ENCODE measurements at places on chromosomes 12 and 14.

DNA sequence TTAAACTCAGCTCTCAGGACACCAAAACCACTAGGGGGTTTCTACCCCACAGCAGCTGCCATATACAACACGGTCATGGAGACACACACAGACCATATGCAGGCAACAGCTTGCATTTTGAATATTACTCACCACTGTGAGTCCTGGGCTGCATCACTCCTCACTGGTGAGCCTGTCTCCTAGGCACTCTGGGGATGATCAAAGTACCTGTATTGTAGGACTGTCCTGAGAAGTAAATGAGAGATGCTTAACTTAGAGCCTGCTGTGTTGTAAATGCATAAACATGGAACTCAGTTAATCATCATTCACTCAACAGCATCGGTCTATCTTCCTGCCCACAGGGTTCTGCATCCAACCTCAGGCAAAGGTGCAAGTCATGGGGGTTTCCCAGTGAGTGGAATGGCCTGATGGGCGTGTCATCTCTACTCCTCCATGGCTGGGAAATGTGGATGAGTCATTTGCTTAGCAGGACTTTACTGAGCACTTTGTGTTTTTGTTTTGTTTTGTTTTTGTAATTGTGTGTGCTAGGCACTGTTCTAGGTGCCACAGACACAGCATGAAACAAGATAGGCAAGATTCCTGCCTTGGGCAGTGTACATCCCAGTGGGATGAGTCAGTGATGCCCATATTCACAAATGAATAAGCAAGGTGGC lies 1141.2 kb upstream of the TMEM132C start:
- DNase-seq = no peak

DNA sequence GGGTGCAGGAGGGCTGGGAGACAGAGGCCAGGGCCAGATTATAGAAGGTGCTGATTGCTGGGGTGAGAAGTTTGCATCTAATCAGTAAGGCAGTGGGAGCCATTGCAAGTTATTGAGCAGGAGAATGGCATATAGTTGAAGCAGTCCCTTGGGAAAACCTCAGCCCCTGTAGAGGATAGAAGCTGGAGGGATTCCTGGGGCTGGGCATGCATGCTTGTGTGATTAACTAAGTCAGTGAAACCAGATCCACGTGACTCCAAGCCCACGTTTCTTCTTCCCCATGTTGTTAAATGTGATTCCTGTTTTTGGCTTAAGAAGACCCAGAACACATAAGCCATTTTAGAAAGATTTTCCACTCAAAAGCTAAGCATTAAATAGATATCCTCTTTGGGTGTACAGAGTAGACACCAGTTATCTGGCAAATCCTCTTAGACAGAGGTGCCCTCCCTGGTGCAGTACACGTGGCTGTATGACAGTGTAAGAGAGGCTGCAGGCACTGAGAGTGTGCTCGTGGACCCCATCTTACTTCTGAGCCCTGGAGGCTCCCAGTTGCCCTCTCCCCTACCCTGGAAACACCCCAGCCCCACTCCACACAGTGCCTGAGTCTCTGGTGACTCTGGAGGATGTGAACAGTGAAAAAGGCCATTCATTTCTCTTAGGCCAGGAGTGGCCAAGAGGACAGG lies 3.2 kb downstream of the C14orf132 start:
- no peak for DNase-seq

DNA sequence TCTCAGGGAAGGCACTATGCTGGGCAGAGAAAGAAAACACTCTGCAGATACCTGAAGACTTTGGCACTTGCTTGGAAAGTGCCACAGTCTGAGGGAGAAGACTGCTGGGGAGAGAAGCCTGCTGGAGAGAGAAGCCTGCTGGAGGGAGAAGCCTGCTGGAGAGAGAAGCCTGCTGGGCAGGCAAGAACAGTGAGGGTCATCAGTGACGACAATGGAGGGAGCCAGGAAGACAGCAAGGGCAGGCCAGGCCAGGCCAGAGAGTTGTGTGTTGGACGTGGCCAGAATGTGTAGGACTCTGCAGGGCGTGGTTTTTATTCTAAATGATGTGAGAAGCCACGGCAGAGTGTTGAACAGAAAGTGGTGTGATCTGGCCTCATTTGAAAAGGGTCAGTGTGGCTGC lies 185.3 kb upstream of the ABCD2 start:
- DNase-seq = no peak

- no peak for DNase-seq
Observed at GRCh38 chr14:102906616-102907302, 15.7 kb upstream of the AMN start.

- no peak for DNase-seq
Observed at GRCh38 chr12:113195598-113195997, 10.1 kb downstream of the RITA1 start.

DNA sequence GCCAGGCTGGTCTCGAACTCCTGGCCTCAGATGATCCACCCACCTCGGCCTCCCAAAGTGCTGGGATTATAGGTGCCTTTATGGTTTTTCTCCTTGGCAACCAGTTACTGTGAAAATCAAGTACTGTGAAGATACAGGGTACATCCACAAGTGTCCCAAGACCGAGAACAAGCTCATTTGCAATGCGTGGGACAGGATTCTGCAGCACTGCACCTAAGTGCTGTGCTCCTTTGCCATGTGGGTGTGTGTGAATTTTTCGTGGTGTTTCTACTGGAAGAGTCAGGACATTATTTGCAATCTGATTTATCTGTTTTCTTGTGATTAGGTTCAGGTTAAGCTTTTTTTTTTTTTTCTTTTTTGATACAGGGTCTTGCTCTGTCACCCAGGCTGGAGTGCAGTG lies 7.1 kb upstream of the C14orf93 start:
- no peak for DNase-seq

GRCh38 chr12:1805441-1806081 lies 14.8 kb upstream of the LRTM2 start:
- no peak for DNase-seq

DNA sequence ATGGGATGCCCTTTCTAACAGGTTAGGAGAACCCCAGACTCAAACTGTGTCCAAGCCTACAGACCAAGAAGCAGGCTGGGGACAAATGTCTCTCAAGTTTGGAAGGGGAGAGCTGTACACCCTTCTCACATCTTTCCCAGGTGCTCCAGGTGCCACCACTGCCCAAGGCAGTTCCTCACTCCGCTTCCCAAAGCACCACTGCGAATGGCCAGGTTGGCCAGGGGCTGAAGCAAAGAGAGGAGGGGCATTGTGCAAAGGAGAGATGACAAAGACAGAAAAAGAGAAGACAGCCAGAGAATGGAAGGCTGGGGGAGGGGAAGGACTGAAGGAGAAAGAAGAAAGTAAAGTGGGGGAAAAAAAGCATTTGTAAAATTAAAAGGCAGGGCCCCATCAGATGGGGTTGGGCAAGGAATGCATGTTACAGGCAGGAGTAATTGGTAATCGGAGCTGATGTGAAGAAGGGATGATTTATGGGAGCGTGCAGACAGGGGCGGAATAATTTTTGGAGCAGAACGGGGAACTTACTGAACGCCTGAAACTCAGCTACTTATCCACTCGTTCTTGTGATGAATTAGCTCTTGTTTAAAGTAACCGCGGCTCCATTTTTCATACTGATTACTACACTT lies 165.8 kb downstream of the ESRRB start:
- no peak for DNase-seq

GRCh38 chr14:68246786-68247105 lies 427.2 kb downstream of the RAD51B start:
- DNase-seq = no peak

DNA sequence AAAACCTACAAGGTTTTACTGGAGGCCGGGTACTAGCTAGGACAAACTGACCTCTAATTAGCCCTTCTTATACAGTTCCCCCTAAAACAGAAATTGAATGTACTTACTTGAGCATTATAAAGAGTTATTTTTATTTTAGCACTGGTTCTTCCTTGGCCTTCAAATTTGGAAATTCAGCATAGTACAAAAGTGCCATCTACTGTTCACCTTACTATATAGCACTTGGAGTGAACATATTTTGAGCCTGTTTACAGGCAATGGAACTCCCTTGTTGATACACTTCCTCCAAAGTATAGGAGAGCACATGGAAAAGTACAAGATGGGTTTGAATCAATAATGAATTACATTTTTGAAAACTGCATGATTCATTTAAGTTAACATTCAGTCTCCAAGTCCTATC lies 3.9 kb upstream of the POC1B start:
- DNase-seq = no peak

DNA sequence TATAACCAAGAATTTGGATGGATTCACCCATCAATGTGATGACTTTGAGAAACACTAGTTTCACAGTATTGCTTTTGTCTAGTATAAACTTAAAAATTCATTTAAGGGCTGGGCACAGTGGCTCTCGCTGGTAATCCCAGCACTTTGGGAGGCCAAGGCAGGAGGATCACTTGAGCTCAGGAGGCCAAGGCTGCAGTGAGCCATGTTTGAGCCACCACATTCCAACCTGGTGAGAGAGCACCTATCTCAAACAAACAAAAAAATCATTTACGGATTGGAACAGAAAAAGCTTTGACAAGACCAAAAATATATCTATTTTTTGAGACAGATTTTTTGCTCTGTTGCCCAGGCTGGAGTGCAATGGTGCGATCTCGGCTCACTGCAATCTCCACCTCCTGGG lies 27.5 kb downstream of the GNS start:
- DNase-seq = no peak

- no peak for DNase-seq
Observed at GRCh38 chr12:80936353-80936641, 1.4 kb downstream of the LIN7A start.

DNA sequence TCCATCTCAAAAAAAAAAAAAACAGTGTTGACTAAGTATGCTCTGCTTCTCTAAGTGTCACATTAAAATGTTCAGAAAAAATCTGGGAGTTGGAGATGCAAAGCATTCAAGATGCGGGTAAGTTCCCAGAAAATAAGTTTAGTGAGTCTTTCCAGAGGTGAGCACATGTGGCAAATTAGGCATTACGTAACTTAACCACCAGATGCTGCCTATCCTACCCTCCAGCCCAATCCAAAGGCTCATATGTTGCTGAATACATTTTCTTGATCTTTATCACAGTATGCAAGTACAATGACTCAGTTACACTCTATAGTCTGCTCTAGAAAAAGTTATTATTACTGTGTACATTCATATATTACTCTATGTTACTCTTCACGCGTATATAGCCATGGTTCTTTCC lies 3.6 kb downstream of the SLC2A14 start:
- no peak for DNase-seq

DNA sequence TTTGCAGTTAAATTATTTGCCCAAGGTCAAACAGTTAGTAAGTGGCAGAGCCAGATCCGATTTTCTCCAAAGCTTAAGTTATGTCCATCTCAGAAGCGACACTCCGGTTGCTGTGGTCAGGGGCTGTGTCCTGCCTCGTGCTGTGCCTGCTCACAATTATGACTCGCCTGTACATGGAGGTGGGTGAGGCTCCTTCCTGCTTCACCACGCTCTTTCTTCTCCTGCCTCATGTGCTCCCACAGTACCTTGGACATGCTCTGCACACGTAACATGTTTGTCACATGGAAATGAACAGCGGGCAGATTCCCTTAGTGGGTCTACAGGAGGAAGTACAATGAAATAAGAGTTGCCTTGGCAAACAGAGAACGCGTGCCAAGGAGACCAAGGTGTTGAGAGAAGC lies 62.2 kb upstream of the CCND2 start:
- DNase-seq = no peak

GRCh38 chr14:105475269-105476096 lies 862 bp downstream of the CRIP2 start:
- DNase-seq = no peak

DNA sequence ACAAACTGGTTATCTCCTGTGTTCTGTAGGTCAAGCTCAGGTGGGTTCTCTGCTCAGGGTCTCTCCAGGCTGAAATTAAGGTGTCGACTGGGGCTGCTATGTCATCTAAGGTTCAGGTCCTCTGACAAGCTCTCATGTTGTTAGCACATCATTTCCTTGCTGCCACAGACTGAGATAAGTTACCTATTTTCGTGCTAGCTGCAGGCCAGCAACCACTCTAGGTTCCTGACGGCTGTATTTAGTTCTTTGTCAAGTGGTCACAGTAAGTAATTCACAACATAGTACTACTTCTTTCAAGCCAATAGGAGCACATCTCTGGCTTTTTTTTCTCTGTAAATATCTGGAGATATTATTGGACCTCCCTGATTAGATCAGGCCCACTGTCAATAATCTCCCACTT lies 169.3 kb upstream of the CAND1 start:
- DNase-seq = no peak

- DNase-seq = no peak
Observed at GRCh38 chr14:102396521-102396920, 33.8 kb downstream of the TECPR2 start.

GRCh38 chr14:103692871-103693270 lies 22.4 kb downstream of the XRCC3 start:
- no peak for DNase-seq
